ENCODE measurements at places on chromosomes 12 and 14.

DNA sequence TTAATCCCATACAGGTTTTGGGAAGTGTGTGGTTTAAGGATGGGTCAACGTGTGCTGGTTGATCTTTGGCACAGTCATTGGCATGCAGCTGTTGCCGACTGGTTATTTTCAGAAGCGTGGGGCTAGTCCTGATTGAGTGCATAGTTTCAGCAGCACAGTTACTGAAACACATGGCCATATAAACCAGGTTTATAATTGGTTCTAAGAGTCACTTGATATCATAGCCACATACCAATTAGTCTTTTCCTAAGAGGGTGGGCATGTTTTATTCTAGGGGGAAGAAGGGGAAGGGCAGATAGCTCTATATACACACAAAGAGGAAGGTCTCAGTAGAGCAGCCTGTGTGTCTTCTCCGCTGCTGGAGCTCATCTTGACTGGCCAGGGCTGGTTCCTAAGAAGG is 11.0 kb upstream of the RPS6KL1 start:
- no peak for DNase-seq

DNA sequence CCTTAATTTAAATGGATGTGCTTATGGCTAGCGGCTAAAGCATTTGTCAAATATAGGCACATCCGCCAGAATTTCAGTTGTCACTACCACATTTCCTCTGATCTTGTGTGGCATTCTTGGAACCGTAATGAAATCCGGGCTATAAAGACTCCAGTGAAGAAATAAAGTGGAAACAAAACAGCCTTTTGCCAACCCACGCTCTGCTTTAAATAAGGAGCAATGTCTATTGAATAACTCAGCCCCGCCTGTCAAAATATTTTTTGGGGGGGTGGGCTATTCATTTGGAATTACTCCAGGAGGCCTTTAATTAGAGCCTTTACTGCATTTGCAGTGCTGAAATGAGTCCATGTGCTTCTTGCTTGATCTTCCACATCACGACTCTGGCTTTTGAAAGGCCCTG is 179.6 kb upstream of the RPH3A start:
- no peak for DNase-seq

DNA sequence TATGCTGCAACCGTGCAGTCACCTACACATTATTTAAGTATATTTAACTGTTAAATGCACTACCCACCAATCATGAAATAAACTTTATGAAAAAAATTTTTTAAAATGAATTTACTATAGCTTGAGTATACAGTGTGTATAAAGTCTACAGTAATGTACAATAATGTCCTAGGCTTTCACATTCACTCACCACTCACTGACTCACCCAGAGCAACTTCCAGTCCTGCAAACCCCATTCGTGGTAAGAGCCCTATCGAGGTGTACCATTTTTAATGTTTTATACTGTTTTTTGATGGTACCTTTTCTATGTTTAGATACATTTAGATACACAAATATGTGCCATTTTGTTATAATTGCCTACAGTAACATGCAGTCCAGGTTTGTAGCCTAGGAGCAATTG is 48.1 kb downstream of the KLRG1 start:
- DNase-seq = no peak

GRCh38 chr12:129788506-129789084 is 115.2 kb downstream of the TMEM132D start:
- no peak for DNase-seq

DNA sequence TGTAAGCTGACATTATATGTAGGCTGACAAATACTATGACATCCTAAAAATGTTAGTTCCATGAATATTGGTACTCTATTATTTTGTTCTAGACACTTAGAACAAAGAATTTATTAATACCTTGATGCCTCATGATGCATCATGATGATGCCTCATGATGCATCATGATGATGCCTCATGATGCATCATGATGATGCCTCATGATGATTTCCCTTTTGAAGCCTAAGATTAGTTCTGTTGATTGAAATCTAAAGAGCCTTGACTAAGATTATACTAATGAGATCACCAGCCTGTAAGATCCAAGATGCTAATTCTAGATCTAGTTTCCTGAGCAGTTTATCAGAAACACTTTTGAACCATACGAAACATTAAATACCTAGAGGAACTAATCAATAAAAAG is 4.6 kb upstream of the CEP128 start:
- no peak for DNase-seq

GRCh38 chr14:64235652-64236640 is 58.2 kb downstream of the ESR2 start:
- DNase-seq = no peak

DNA sequence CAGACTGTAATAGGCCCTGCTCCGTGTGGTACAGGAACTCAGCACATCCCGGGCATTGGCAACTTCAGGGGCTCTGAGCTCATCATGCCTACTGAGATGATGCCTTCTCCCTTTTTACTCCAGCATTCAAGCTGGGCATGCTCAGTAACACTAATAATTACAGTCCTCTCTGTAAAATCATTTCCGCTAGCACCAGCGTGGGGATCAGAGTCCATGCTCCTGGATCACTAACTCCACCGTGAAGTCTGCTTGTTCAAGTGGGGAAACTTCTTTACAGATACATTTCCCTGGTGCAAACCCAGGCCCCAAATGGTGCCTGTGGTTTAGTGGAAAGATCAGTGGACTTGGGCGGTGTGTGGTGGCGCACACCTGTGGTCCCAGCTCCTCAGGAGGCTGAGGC is 16.7 kb downstream of the CLSTN3 start:
- no peak for DNase-seq

DNA sequence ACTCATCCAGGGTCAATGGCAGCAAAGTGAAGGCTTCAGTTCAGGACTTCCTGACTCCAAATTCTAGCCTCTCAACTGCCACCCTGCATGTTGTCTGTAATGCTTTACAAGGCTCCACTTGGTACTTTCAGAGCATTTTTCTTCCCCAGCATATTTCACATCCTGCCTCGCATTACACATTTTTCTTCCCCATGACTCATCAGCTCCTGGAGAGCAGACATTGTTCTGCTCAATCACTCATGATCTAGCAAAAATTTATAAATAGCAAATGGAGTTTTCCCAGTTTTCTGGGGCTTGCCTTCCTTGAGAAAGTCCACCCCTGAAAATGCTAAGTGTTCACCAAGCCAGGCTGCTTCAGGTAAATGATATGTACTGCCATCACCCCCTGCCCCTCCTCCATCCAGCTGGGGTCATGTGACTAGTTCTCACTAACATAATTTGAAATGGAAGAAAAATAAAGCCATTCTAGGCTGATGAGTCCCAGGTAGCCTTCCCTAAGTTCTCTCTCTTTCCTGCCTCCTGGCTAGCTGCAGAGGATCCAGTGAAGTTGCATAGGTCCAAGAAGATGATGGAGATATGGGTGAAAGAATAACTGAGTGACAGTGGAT is 69.4 kb downstream of the ARMH4 start:
- DNase-seq = no peak

DNA sequence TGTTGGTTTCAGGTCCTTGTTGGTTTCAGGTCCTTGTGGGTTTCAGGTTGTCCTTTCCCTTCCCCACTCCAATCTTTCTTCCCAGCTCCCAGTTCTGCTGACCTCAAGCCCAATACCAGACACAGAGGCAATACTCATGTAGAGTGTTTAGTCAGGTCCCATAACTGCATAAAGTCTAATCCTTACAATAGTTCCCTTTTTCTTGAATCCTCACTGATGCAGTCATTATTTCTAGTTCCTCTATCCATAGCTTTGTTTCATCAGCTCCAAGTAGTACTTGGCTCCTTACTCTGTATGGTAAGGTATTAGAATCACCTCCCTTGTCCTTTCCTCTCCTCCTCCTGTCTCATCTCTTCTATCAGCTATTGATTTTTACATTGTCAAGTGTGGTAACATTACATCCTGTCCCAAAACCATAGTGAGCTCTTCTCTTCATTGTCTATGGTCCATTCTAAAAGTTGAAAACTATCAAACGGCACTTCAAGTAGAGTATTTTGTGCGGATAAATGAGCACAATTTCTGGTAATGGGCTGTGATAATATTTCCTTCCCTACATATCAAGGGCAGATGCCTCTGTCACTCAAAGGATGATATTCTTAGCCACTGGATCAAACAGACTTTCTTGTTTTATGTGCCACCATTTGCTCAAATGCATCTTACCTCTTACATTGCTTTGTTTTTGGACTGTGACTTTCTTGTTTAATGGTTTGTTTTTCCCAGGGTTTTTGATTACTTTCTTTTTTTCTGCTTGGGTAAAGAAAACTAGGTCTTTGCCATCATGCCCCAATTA is 57.2 kb upstream of the JDP2 start:
- no peak for DNase-seq

DNA sequence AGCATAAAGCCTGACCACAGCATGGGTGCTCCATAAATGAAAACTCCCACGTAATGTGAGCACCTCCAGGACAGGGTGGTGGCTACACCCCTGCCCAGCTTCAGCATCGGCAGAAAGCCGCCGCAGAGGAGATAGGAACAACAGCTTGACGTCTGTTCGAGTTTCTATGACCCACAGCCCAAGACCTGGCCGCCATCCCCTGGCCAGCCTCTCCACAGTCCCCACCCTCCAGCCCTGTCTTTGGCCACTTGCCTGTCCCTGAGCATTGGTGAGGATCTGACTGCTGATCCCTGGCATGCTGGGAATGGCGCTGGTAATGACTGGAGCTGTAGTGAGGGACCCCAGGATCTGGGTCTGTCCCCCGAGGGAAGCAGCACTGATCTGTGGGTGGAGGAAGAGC is 21.3 kb downstream of the POU6F1 start:
- no peak for DNase-seq

GRCh38 chr12:28958553-28959195 is 190.4 kb upstream of the FAR2 start:
- DNase-seq = no peak

- DNase-seq = no peak
Observed at GRCh38 chr14:90720336-90720735, 95.9 kb downstream of the TTC7B start.

DNA sequence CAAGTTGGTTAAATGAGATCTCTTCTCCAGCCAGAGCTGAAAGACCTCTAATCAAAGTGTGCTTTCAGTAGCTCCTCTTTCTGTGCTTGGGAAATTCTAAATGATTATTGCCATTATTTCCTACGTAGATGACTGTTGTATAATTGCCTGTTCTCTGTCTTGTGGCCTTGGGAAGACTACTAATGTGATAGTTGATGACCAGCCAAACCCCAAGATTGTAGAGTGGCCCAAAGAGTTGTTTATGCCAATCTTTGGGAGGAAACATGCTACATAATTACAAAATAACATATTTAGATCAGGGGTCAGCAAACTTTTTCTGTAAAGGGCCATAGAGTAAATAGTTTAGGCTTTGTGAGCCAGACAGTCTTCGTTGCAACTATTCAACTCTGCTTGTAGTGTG is 135.1 kb upstream of the DIO2 start:
- no peak for DNase-seq

- DNase-seq = no peak
Observed at GRCh38 chr12:66036317-66036716, 94.2 kb downstream of the LLPH start.

DNA sequence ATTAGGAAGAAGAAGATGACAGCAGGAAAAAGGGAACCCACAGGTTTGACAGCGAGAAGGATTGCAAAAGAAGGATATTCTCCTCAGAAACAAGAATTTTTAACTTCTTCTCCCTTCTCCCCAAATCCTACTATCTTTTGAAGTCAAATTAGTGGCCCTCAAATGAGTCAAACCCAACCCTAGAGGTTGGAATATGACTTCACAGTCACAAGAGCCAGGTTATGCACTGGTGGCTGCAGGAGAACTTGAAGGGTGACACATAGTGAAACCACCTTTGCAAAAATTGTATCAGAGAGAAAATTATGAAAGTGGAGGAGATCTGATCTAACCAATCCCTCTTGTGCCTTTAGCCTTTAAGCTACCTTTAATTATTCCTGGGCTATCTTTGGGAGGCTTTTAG is 386.2 kb upstream of the CCDC196 start:
- DNase-seq = no peak

DNA sequence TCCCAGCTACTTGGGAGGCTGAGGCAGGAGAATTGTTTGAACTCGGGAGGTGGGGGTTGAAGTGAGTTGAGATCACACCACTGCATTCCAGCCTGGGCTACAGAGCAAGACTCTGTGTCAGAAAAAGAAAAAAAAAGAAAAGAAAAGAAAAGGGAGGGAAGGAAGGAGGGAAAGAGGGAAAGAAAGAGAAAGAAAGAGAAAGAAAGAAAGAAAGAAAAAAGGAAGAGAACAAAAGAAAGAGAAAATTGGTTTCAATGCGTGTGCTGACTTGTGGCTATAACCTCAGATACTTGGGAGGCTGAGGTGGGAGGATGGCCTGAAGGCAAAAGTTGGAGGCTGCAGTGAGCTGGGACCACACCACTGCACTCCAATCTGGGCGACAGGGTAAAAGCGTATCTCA is 128.4 kb upstream of the TBX3 start:
- no peak for DNase-seq

DNA sequence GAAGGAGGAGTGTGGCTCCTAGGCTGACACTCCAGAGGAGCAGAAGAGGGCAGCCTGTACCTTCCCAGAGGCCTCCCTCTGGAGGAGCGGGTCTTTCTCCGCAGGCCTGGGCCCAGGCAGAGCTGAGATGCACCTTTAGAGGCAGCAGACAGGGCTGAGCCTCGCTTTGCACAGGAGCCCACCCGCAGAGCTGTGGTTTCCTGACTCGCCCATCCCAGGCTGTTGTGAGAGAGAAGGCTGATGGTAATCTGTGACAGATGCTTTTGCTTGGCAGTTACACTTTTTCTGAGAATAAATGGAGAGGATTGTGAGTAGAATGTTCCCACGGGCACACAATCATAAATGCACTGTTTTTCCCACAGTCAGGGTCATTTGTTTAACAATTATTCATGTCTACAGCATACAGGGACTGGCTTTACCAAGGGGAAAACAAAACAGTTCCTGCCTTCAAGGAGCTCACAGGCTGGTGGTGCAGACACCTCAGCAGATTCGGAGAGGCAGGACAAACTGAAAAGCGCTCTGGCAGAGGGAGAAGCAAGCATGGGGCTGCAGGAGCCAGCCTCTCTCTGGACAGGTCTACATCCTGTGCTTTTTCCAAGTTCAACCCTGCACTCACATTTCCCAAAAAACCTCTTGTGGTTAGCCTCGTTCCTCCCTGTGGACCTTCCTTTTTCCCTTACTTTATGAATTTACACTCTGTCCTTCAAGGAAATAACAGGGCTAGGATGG is 13.9 kb downstream of the EVL start:
- no peak for DNase-seq
